ENCODE measurements at places on chromosomes 3 and 15.

DNA sequence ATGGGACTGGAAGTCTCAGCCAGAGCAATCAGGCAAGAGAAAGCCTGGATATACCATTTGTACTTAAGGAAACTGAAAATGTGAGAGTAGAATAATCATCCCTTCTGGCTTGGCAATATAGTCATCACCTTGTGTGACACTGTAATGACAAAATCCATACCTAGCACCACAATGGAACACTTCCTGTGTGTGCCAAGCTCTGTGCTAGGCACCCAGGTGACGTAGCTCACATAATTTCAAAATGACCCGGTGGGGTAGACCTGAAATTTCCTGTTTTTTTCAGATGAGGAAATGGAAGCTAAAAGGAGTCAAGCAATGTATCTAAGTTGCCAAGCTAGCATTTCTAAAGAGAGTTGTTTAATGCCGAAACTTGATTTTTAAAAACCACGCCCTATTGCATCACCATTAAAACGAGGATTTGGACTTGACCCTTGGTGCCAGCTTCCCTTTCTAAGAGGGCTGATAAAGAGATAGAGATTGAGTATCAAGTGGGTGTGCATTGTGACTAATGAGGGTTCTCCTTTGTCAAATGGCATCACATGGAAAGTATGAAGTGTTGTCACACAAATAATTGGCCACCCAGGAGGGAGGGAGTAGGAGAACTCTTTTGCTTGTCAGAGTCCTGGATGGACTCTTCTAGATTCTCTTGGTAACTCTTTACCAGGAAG, 141.3 kb upstream of the PDZRN3 start:
- DNase-seq = no peak

- DNase-seq = no peak
These were observed 200.3 kb upstream of the PFN2 start for GRCh38 chr3:150170852-150171520.

DNA sequence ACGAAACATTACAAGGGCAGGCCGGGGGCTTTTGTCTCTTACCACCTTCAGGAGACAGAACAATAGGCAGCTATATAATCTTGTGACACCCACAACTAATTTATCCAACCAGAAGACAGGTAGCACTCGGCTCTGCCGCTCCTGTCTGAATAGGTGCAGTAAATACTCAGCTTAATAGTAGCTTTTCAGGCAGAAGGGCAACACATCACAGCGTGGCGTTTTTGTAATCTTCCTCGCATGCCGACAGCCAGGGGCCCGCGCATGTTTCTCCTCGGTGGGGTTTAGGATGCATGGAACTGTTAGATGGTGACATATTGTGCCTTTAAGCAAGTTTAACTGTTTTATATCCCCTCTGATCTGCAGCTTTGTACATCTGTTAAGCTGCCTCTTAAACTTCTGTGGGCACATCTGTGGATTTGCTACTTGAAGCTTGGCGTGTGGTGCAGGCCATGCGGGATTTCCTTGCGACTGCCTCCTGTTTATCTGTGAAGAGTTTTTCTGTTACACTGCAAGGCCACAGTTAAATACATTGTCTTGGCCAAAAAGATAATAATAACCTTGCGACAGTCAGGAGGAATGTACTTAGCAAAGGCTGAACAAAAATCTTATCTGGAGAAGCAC, 123.2 kb upstream of the BNIP2 start:
- no peak for DNase-seq

GRCh38 chr15:39511916-39512260, 69.0 kb upstream of the THBS1 start:
- DNase-seq = no peak

DNA sequence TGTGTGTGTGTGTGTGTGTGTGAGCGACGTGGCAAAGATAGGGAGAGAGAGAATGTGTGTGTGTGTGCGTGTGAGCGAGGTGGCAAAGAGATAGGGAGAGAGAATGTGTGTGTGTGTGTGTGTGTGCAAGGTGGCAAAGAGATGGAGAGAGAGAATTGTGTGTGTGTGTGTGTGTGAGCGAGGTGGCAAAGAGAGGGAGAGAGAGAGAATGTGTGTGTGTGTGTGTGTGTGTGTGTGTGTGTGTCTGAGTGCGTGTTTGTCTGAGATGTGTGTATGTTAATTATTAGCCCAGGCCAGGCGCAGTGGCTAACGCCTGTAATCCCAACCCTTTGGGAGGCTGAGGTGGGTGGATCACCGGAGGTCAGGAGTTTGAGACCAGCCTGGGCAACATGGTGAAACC, 154.6 kb upstream of the RGMA start:
- DNase-seq = no peak

DNA sequence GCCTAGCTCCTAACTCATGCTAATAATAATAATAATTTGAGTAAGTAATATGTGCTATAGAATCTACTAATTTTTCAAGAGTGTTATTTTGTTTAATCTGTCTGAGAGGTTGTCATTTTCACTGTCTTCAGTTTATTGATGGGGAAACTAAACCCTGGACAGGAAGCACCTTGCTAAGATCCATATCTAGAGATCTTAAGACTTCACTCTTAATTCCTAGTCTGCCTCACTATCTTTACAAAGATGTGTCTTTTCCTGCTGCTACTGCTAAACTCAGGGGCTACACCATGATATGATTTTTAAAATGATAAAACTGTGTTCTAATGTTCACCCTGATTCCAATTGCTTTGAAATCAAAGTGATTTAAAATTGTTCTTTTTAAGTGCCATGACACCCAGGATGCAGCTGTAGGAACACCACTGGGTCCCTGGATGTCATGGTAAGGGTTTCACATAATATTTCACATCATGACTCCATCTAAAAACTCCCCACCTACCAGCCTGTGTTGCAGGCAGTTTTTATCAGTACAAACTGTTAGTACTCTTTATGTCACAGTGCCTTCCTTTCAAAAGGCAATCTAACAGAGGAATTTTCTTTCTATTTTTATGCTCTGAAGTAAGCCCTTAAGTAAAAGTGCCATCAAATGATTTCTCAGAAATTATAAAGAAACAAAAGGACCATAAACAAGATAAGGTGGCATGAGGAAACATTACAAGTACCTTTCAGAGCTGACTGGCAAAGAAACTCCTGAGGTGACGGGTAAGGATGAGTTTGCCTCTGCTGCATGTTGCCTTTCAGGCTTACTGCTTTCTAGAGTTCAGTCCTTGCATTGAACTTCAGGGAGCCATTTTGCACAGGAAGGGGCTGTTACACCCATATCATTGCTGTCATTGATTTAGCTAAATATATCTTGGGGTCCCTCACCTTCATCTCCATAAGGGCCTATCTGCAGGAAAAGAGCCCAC, 160.1 kb upstream of the SATB1 start:
- DNase-seq = no peak

DNA sequence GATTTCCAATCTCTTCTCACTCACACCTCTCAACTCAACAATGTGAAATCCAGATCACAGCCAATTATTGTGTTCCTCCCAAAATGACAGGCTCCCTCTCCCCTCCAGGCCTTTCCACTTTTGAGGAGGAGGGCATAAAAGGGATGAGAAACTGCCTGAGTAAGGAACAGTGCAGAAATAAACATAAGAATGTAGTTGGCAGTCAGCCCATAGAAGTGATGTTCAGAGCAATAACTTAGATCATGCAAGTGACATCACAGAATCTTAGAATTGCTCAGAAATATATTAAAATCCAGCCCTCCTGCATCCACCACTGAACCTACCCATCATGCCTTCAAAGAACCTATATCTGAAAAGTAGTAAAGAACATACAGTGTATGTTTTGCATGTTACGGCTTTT, 299.4 kb upstream of the GADL1 start:
- DNase-seq = no peak

GRCh38 chr3:181358562-181358961, 353.2 kb upstream of the SOX2 start:
- DNase-seq = no peak

DNA sequence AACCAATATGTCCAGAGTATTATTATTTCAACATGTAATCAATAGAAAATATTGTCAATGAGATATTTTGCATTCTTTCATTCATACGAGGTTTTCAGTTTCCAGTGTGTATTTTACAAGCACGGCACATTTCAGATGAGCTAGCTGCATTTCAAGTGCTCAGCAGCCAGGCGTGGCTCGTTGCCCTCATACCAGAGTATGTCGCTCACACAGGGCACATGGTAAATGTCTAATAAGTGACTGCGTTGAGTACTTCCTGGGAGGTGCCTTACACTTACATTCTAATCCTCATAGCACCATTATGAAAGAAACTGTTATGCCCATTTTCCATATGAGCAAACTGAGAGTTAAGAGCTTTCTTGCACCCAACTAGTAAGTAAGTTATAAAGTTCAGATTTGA, 47.4 kb downstream of the TMEM266 start:
- no peak for DNase-seq

DNA sequence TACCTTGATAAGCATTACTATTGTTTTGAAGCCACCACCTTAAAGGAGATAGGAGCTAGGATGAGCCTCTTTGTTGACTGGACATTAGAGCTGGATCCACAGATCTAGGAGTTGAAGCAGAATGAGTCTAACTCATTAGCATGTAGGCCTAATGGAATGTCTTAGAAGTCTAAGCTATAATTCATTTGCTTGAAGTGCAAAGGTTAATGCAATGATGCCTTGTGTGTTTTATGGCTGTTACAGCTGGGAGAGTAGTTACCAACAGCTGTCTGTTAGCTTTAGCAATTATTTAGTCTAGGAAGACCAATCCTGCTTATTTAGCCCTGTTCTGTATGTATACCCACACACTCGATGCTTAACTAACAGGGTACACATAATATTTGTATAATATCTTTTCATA, 419.3 kb downstream of the TUSC7 start:
- DNase-seq = no peak

DNA sequence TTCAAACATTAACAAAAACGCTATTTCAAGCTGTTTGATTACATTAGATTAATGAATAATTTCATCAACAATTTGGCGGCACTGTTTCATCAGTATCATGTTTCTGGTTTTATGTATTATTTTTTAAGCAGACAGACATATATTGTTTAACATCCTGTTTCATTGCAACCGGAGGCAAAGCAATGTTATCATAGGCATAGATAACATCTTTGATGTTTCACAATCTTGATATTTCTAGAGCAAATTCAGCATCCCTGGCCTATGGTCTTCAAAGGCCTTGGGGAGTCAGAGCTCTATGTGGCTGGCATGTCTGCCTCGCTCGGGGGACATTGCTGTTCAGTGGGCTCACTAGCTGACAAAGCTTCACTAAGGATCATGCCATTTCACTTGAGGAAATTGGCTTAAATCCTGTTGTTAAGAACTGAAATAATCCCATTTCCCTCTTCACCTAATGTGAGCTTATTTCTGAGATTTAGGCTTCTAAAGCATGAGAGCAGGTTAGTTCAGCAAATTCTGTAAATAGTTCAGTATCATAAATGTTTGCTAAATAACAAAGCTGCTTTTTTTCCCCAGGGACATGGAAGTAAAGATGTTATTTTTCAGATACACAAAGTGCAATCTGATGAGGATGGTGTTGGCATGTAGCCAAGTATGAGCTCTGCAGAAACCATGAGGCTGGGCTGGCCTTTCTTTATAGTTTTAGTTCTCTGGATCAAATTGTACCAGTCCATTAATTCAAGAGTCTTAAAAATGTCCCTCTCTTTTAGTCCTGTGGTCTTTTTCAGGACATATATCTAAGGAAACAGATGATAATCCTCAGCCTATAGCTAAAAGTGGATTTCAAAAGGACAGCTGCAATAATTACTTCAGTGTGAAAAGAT, 941.4 kb downstream of the PLOD2 start:
- DNase-seq = no peak

DNA sequence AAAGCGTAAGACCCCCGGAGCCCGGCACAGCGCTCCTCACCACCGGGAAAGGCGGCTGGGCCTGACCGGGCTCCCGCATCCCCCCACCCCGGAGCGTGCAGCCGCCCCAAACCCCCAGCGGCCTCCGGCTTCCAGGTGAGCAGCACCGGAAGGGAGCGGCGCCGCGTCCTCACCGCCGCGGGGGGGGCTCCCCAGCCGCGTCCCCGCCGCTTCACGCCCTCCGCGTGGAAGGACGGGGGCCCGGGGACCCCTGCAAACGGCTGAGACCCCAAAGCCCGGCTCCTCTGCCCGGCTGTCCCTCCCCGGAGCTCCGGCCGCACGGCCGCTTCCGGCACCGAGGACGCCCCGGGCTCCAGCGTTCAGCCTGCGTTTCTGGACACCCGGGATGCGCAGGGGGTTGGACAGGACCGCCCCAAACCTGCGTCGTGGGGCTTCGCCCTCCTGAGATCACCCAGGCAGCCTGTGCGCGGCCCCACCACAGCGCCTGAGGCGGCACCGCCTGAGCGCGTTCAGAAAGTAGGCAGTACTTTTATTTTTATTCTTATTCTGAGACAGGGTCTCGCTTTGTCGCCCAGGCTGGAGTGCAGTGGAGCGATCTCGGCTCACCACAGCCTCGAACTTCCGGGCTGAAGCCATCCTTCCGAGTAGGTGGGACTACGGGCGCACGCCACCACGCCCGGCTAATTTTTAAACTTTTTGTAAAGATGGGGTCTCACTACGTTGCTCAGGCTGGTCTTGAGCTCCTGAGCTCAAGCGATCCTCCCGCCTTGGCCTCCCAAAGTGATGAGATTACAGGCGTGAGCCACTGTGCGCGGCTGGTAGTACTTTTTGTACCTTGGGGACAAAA, 51.6 kb upstream of the BLM start:
- DNase-seq = no peak

GRCh38 chr15:101709466-101709865, 14.8 kb downstream of the TARS3 start:
- no peak for DNase-seq

GRCh38 chr3:14426305-14426620, 23.9 kb downstream of the SLC6A6 start:
- no peak for DNase-seq

DNA sequence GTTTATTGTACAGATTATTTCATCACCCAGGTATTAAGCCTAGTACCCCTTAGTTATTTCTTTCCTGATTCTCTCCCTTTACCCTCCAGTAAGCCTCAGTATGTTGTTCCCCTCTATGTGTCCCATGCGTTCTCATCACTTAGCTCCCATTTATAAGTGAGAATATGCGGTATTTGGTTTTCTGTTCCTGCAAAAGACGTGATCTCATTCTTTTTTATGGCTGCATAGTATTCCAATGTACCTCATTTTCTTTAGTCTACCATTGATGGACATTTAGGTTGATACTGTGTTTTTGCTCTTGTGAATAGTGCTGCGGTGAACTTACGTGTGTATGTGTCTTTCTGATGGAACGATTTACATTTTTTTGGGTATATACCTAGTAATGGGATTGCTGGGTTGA, 36.7 kb downstream of the CEP63 start:
- no peak for DNase-seq

DNA sequence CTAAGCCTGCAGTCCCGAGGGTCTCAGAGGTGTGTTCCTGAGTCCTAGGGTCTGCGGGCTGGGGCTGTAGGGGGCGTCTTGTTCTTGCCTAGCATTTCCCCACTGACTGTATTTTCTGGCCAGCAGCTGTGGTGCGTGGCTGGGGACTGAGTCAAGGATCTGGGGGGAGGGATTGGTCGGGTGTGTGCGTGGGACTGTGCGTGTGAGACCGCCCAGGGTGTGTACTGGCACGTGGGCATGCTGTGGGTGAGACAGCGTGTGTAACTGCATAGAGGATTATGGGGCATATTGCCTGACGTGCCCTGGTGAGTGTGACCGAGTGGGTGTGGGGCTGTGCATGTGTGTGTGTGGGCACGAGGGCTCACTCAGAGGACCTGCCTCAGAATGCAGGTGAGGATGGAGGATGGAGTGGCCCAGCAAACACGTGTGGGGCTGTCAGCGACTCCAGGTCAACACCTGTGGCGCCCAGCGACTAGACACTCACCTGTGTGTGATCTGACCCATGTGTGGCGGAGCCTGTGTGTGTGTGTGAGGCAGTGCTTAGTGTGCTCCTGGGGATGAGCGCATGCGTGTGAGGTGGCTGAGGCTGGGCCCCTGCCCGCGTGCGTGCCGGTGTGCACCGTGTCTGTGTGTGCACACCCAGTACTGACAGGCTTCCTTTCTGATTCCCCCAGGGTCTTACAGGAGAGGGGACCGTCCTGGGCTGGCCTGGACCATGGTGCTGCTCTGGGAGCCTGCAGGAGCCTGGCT, 20.9 kb downstream of the FBLN2 start:
- DNase-seq = no peak

All from AG04449 (cell line).